ENCODE measurements at places on chromosomes 7 and 10.

DNA sequence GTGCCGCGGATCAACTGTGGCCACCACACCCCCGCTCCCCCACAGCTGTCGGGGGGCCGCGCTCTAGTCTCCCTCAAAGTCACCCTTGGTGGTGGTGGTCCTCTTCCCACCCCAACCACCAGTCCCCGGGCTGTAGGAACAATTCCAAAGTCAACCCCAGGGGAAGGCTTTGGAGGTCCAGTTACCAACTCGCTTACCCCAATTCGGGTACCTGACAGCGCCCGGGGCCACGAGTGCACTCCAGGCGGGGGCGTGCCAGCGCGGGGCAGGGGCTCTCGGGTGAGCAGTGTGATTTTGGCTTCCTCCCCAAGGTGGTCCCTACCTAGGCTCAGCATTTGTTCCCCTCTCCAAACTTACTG lies 584 bp upstream of the ZMIZ1 start:
- no peak for DNase-seq

DNA sequence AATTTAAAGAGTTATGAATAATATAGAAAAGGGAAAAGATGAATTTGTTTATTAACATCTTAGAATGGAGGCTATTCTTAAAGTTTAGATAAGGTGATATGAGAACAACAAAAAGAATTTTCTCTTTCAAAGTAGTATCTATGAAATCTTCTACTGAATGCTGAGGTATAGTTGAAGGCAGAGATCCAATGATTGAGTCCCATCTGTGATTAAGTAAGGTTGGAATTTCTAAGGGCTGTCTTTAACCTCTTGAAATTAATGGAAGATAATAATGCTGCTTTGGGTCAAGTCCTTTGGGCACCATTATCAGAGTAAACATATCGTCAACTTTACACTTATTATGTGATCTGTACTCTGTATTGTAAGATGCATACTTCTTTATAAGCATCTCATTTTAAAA lies 307.9 kb downstream of the PRKG1 start:
- no peak for DNase-seq

GRCh38 chr10:114305521-114305925 lies 66.5 kb downstream of the VWA2 start:
- no peak for DNase-seq

GRCh38 chr7:39594988-39595620 lies 28.3 kb upstream of the RALA start:
- no peak for DNase-seq

DNA sequence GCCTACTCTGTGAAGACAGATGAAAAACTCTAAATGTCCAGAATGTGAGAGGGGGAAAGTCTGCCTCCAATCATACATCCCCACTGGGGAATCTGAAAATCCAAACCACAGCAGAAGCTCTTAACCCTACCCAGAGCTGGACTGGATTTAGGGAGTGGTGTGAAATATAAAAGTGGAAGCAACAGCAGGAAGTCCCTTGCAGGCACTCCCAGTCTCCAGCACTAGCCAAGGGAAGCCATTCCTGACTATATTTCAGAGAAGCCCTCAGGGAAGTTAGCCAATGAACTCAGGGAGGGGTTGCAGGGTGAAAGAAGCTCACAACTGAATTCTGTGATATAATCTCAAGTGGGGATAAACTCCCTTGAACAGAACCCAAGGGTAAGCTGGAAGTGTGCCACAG lies 51.5 kb downstream of the CRPPA start:
- no peak for DNase-seq

DNA sequence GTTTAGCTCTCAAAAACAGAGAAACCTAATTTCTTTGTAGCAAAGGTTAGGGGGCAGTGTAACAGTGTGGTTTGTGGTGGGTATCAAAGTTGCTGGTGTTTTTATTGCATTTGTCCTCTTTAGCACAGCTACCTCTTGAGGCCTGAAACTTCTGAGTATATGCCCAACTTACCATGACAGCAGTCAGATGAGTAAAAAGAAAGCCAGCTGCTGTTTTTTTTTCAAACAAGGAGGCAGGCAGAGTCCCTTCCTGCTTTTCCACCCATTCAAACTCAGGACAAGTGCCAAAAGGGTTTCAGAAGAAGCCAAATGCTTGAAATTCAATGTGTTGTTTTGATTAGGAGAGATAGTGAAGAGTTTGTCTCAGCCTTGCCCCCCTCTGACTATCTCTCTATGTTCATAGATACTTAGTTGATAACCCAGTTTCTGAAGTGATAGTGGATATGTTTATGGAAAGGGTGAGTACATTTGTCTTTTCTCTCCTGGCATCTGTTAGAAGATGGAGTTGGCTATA lies 23.1 kb downstream of the GBF1 start:
- no peak for DNase-seq

DNA sequence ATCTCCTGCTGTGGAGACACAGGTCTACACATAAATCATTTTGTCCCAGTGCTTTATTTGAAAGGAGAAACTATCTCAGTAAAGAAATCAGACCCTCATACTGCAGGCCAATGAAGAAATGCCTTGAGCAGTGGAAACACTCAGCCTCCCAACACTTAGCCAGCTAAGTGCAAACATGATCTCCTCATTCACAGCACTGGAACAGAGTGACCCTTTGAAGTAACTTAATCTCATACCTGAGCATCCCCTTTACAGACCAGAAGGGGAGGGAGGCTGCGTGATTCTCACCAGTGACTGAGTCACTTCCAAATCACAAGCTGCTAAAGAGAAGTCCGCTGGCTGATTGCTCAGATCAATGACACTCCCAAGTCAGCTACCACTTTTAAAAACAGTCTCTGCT lies 4.5 kb downstream of the CHST15 start:
- DNase-seq, result no peak

DNA sequence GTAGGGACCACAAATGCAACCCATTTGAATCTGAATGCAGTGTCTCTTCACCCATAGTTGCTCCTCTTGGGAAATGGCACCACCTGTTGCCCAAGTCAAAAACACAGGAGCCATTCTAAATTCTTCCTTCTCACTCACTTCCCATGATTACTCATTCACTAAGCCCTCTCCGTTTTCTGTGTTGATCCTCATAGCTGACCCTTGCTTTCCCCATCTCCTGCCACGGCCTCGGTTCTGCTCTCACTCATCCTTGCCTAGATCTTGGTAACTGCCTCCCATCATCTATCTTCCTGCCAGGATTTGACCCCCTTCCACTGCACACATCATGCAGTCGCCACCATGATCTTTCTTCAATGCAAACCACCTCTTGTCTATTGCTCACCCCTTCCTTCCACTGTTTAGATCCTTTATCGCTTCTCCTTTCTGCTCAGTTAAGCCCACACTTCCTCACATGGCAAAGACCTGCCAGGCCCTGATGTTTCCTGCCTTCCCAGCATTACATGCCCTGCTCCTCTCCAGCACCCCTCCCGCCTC lies 19.0 kb upstream of the CPN1 start:
- no peak for DNase-seq

DNA sequence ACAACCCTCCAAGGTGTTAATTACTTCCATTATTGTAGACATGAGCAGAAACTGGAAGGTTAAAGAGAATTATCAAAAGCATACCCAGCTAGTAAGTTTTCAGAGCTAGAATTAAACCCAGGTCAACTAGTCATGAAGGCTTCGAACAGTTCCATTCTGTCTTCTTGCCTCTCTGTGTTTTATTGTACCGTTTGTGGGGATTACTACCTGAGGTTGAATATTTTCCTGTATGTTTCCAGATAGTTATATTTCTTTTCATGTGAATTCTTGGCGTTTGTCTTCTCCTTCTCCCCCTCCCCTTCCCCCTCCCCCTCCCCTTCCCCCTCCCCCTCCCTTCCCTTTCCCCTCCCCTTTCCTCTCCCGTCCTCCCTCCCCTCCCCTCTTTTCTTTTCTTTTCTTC lies 218.0 kb upstream of the GALNT17 start:
- no peak for DNase-seq

DNA sequence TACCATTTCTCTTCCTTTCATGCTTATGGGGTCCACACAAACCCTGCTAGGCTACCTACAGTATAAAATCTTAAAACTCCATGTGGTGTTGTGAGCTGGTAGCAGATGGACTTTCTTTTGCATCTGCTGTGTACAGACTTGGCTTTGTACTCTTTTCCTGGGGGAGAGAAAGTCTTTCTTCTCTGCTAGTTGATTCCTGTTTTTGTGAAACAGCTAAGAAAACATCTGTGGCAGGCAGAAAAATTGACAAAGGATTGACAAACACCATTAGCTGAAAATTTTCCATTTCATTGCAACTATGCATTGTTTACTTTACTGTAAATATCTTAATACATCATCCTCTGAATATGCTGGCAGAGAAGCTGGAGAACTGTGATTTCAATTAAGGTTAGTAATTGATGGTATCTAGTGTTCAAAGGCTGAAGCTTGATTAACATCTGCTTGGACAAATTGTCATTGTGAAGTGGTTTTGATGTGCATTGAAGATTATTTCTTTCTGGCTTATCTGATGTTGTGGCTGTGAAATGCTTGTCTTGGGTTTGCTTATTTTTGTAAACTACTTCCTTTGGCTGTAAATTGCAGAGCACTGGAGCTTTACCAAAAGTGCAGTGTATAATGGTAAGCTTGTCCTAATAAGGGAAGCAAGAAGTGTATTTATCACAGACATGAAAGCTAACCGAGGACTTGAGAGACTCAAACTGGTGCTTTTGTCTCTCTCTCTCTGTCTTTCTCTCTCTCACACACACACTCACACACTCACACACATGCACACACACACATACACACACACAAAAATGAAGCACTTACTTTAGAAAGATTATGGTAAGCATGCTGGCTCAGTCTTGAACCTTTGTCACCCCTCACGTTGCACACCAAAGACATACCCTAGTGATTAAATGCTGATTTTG lies at the start of gene FOXP2:
TSS of gene FOXP2 (plus strand) at position 660 of the 908 bp plus-strand sequence. CDS start 11,697 bp downstream, outside the sequence.
- DNase-seq, result no peak

All from occipital lobe (tissue), 3 donors.